Activated T-helper 2 cell treated with anti-CD3 and anti-CD28 coated beads, Interferon-gamma antibody, Interleukin-2, Interleukin-4, amounts not matched to agents 10 μg/mL and 5 μg/mL and 100 μg/mL, durations not matched to agents 14 hours and 24 hours and 36 hours (primary cell): ENCODE measurements at places on chromosomes 16 and 17. TPM values are rescaled to one million over a fixed set of nuclear protein-coding genes. Genes with fewer than 3 reads are reported as not detected.

The TEKT5 gene
- total RNA-seq: not detected in 2 replicates

The SMPD3 gene
- total RNA-seq: 0.07 and 0.25 TPM in 2 replicates

The ADAM11 gene
- total RNA-seq: 0.09 and 0.14 TPM in 2 replicates

The CCDC200 gene
- total RNA-seq: not detected in 2 replicates

The HOXB5 gene
- total RNA-seq: not detected in 2 replicates

The TMEM88 gene
- total RNA-seq: 4.1 and 6.1 TPM in 2 replicates

The SLC25A39 gene
- 132 and 141 TPM in 2 replicates for total RNA-seq

The MFAP4 gene
- total RNA-seq: not detected in 2 replicates

The GUCY2D gene
- not detected in 2 replicates for total RNA-seq

The KRTAP3-1 gene
- total RNA-seq: not detected in 2 replicates

The KRT40 gene
- total RNA-seq: not detected in 2 replicates
